ENCODE measurements at places on chromosomes 5 and 9.

- DNase-seq, result peak; percentile 39
These were observed 1.4 kb downstream of the OTULIN start for GRCh38 chr5:14665949-14666348.

GRCh38 chr9:120396931-120397330 is 183.0 kb downstream of the CDK5RAP2 start:
- DNase-seq, result no peak

- no peak for DNase-seq
These were observed 1.3 kb downstream of the GABBR2 start for GRCh38 chr9:98707166-98708102.

- no peak for DNase-seq
These were observed 155.9 kb downstream of the ERCC6L2 start for GRCh38 chr9:96031366-96031824.

DNA sequence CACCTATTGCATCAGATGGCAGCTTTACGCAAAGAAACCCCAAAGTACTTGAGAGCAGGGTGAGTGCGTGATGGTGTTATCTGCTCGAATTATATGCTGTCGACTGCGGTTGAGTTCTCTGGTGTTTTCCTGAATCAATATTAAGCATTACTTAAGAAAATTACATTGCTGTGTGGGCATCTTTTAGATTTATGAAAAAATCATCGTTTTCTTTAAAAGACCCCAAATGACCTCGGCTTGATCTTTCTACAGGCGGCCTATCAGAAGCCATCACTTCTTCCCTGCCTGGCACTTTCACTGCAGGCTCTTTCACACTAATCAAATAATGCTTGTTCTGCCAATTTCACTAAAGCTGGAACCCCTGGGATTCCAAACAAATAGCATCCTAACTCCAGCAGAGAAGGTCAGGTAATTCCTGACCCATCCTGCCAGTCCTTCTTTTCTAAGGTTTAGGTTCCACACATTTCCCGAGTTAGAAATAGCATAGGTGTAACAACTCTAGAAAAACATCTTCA is 1.7 kb downstream of the UBE2QL1 start:
- DNase-seq, result no peak

- no peak for DNase-seq
These were observed 89.2 kb downstream of the PDE6A start for GRCh38 chr5:149855366-149855765.

DNA sequence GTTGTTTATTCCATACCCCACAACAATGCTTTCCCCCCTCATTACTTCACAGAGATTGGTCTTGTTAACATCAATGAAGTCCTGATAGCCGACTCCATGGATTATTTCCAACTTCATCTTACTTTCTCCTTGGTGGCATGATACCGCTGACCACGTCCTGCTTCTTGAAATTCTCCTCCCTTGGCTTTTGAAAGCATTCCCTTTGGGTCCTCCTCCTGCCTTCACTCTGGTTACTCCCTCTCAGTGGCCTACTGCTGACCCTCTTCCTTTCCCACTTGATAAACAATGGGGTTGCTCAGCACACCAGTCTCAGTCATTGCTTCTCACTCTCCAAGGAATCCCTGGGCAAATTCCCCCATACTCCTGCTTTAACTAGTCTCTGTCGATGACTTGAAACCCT is 283.9 kb downstream of the SEC61B start:
- no peak for DNase-seq

GRCh38 chr5:58963361-58963760 is 380.5 kb downstream of the RAB3C start:
- no peak for DNase-seq

GRCh38 chr9:137173796-137174664 is 2.2 kb upstream of the TMEM210 start:
- DNase-seq, result no peak

- DNase-seq, result peak; percentile 18
These were observed 1.0 kb downstream of the GGTA1 start for GRCh38 chr9:121498487-121499176.

- no peak for DNase-seq
These were observed 23.9 kb downstream of the ADCY2 start for GRCh38 chr5:7419846-7420245.

DNA sequence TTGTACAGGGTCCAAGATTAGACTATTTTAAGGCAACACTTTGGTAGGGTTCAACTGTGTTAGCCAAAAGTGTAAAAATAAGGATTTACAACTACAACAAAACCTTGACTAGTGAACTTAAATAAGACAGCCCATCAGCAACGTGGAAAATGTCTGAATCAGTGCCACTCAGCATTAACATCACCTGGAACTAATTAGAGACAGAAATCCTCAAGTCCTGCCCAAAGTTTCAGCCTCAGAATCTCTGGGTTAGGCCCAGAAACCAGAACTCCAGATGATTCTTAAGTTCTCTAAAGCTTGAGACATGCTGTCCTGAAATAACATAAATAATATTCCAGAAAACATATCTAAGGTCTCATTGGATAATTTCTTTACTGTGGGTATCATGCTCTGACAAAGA is 118.6 kb downstream of the SEMA6A start:
- DNase-seq, result no peak

DNA sequence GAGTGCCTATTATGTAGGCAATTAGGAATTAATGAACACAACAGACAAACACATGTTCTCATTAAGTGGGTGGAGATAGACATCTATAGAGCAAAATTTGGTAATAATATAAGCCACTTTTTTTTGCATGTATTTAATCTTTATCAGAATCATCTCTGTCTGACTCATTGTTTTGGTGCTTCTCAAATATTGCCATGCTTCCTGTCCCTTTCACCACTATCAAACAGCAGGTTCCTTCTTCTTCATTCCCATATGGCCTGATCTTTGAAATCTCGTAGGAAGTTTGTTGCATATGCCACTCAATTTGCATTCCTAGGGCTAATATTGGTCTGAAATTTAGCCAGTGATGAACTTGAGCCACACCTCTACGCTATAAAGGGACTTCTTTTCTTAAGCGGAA is 128.9 kb upstream of the SPEF2 start:
- DNase-seq, result no peak

DNA sequence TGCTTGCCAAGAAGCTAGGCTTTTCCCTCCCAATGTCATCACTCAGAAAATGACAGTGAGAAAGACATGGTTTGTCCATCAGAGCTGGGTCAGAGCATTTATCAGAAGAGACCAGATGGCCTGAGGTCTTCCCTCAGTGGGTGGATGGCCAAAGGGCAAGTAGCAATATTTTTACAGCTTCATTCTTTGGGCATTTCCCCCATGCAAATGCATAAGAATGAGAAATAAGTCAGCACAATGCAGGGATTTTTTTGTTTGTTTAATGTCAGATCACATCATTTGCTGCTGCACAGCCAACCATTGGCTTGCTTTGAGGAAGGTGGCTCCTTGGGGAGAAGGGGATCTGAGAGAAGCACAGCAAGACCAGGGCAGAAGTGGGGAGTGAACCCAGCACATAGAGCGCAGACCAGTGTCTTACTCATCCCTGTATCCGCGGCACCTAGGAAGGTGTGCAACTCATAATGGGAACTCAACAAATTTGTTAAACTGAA is 209.6 kb downstream of the SEMA6A start:
- DNase-seq, result no peak
